Stimulated activated naive CD4-positive, alpha-beta T cell (primary cell): ENCODE measurements at places on chromosomes 6 and 20.

DNA sequence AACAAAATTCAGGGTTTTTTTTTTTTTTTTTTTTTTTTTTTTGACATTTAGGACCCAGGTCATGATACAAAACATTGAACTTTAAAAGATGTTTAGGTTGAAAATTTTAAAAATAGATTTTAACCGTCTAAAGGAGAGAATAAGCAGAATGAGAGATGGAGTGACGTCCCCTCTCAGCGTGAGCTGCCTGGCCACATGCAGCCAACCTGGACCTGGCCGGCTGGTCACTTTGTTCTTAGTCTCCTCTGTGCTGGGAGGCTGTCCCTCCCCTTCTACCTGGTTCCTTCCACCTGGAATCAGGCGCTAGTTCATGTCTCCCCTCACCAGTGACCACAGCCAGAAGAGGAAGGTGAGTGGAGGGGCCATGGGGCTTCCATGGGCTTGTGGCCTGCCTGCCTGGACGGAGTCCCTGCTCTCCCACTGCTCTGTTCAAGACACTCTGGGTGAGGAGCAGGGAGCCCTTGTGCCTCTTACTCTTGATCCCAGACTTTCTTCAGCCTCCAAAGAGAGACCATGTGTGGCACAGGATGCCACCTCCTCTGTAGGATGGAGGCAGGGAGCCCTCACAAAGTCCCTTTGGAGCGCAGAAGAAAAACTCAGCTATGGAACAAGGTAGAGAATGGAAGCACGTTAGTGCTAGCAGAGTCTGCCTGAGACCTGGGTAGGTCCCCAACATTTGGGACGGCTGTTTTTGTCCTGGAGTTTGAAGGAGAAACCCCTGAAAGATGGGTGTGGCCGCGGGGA lies 31.7 kb downstream of the IRF4 start:
- DNase-seq: no peak

- DNase-seq: no peak
Measured at GRCh38 chr6:31407699-31408098, 4.3 kb downstream of the MICA start.

GRCh38 chr20:5784735-5785134 lies 34.5 kb downstream of the SHLD1 start:
- no peak for DNase-seq

- DNase-seq: no peak
Measured at GRCh38 chr20:64044484-64045247, 4.8 kb downstream of the SOX18 start.

GRCh38 chr6:125746731-125747588 lies 2.5 kb upstream of the HEY2 start:
- peak; percentile 50 for DNase-seq

GRCh38 chr6:133769463-133769862 lies 119.5 kb upstream of the TCF21 start:
- DNase-seq: no peak

DNA sequence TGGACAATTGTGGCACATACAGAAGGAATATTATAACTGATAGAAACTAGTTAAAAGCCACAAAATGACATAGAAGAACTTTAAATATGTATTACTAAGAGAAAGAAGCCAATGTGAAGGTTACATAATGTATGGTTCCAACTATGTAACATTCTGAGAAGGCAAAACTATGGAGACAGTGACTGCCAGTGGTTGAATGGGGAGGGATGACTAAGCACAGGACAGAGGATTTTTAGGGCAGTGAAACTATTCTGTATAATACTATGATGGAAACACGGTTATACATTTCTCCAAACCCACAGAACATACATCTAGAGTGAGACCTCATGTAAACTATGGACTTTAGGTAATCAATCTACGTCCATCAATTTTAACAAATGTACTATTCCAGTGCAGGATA lies 22.4 kb downstream of the SYNCRIP start:
- no peak for DNase-seq

GRCh38 chr20:309841-310644 lies 12.7 kb downstream of the ZCCHC3 start:
- DNase-seq: peak; percentile 71

DNA sequence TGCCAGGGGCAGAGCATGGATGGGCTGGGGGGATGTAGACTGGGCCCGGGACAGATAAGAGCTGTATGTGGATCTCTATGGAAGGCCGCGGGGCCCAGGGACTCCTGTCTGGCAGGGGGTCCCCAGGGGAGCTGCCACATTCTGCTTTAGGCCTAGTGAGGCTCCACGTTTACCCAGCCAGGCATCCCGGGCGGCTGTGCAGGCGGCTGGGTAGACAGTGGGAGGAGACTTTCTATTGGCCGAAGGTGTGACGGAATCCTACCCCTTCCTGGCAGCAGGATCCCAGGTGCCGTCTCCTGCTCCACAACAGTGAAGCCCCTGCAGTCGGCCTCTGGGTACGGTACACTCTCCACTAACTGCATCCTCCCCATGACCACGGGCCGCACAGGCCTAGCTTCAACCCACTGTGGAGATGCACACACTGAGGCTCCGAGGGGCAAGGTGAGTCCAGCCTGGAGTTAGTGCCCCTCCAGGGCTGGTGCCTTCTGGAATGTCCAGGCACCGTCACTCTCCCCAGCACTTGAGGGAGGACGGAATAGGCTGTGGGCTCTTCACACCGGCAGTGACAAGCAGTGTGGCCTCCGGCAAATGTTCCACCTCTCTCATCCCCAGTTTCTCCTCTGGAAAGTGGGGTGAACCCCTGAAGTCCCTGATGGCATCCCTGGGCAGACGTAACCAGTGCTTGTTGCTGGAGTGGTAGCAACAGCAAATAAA lies 36.8 kb upstream of the ZBP1 start:
- DNase-seq: no peak

- no peak for DNase-seq
Measured at GRCh38 chr6:155635416-155635815, 179.8 kb upstream of the NOX3 start.

GRCh38 chr6:110448846-110449540 lies 27.4 kb downstream of the SLC22A16 start:
- no peak for DNase-seq

GRCh38 chr20:36149469-36149868 lies 5.1 kb upstream of the EPB41L1 start:
- DNase-seq: no peak

DNA sequence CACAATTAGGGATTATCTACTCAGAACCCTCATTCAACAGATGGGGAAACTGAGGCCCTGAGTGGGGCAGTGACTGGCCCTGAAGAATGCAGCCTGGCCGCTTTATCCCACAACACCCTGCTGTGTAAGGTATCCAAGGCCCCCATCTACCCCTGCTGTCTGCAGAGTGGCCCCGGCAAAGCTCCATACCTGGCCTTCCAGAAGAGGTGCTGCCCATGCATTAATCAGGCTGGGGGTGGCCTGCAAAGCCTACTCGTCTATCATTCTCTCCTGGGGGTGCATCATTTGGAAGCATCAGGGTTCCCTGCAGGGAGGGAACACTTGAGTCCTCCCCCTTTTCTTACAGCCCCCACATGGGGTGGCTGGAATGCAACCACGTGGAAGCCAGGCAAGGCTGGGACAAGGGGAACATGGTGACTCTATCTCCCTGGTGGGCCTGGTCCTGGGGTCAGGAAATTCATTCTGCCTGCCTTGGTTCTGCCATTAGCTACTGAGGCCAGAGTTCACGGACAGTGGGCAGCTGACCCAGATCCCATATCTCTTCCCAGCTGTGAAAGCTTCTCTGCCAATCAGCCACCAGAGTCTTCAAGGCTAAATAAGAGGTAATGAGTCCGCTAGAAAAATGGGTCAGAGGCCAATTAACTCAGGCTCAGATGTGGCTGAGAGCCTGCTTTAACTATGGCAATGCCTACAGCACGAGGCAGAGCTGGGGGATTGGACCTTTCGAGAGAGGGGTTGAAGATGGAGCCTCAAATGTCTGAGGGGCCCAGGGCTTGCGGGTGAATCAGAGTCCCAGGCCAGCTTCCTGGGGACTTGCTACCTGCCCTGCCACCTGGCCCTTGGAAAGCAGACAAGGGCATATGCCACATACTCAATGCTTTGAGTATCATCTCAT lies 72.3 kb upstream of the TOX2 start:
- DNase-seq: no peak
